ENCODE measurements at places on chromosomes 5 and 9. TPM values are rescaled to one million over a fixed set of nuclear protein-coding genes. Genes with fewer than 3 reads are reported as not detected.

DNA sequence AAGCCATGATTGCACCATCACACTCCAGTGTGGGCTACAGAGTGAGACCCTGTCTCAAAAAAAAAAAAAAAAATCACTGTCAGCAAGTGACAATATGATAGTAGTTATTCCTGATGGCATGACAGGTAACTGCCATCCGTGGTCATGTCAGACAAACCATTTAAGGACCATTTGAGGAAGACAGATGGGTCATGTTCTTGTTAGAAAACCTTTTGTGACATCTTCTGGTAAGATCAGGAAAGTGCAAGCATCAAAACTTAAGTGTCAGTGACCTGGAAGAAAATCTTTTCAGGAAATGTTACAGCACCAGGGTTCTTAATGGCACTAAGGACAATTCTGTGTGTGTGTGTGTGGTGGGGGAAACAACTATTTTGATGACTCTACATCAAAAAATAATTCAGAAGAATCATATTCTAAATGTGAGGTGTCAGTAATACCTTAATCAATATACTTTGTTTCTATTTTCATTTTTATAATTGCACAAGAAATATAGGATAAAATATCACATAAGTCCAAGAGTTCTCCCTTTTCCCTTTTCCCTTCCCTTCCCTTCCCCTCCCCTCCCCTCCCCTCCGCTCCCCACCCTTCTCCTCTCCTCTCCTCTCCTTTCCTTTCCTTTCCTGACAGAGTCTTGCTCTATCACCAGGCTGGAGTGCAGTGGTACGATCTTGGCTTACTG, 17.8 kb downstream of the SLC38A9 start:
- no peaks in the 10 kb centered on the region for H3K27me3 ChIP-seq
- H3K4me1 ChIP-seq: no peaks in the 10 kb centered on the region
- H3K36me3 ChIP-seq: peaks cover 17% of the 10 kb centered on the region
- peak overlapping the region; percentile 2 for H3K27ac ChIP-seq

PGM5 gene
- total RNA-seq: not detected

TMEM252 gene
- not detected for total RNA-seq

PLPP6 gene
- total RNA-seq: 6.3 TPM

SLC6A3 gene
- not detected for total RNA-seq

GRCh38 chr9:3962496-3962895, 337.4 kb downstream of the GLIS3 start:
- H3K36me3 ChIP-seq: peaks cover 6% of the 10 kb centered on the region
- H3K27me3 ChIP-seq: no peaks in the 10 kb centered on the region
- H3K27ac ChIP-seq: no peak overlapping the region
- H3K4me3 ChIP-seq: no peak overlapping the region
- peak; percentile 3 for DNase-seq

PCDHB2 gene
- total RNA-seq: 2.4 TPM

DPH7 gene
- 45.7 TPM for total RNA-seq

GRCh38 chr9:78714576-78714975, 417.7 kb downstream of the PSAT1 start:
- no peaks in the 10 kb centered on the region for H3K4me1 ChIP-seq
- no peak for DNase-seq
- H3K27me3 ChIP-seq: no peaks in the 10 kb centered on the region
- H3K36me3 ChIP-seq: no peaks in the 10 kb centered on the region
- no peak overlapping the region for H3K4me3 ChIP-seq

DNA sequence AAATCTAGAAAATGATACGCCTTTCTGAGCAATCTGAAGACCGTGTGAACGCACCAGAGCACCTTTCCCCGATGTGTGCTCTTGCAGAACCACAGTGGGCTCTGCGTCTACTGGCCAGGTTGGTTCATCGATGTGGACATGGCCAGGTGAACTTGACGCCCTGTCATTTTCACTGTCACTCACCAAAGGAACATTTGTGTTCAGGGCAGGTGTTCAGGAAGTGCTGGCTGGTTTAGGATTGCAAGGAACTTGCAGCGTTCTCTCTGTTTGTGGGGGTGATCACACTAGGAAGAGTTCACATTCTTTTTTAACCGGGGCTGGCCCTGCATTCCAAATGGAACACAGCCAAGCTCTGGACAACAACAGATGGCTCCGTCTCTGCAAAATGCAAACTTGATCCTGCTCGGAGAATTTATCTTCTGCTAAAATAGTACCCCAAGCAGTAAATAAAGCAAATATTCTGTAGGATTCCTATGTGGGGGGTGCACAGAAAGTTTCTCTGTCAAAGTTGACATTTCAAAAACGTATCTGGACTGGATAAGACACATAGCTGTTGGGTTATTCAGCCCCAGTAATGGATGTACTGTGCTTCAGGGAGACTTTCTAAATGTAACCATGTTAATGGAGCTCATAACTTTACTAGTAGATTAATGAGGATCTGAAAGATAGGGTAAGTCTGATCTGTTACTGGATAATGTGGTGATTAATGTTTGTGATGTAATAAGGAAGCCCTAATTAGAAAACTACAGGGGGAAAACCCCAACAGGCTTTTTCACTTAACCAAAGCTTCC, 45.7 kb upstream of the FANCC start:
- no peak overlapping the region for H3K4me3 ChIP-seq
- peaks cover 38% of the 10 kb centered on the region for H3K27me3 ChIP-seq
- H3K27ac ChIP-seq: no peak overlapping the region
- H3K36me3 ChIP-seq: no peaks in the 10 kb centered on the region

- no peak for DNase-seq
- H3K27ac ChIP-seq: no peak overlapping the region
- no peaks in the 10 kb centered on the region for H3K27me3 ChIP-seq
- H3K4me3 ChIP-seq: no peak overlapping the region
These were observed 20.5 kb upstream of the FGFR4 start for GRCh38 chr5:177066224-177066623.

GRCh38 chr9:89484475-89485404, 13.2 kb downstream of the SEMA4D start:
- H3K4me1 ChIP-seq: no peaks in the 10 kb centered on the region
- no peaks in the 10 kb centered on the region for H3K27me3 ChIP-seq
- DNase-seq: no peak

DNA sequence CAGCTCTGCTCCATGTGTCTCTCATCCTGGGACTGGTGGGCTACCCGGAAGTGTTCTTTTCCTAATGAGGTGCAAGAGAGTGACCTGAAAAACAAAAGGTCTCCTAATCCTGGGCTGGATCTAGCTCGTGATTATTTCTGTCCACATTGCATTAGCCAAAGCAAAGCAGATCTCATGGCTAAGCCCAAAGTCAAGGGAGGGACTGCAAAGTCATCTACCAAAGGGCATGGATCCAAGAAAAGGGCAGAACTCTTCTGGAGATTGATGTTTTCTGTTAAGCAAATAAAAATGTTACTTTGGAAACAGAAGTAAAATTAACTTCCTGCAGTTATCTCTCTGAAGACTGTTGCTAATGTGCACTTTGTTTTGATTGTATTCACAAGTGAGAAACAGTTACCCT, 225.2 kb downstream of the CFAP90 start:
- no peak overlapping the region for H3K27ac ChIP-seq
- no peaks in the 10 kb centered on the region for H3K36me3 ChIP-seq
- no peak for DNase-seq
- peaks cover 41% of the 10 kb centered on the region for H3K27me3 ChIP-seq
- H3K4me3 ChIP-seq: no peak overlapping the region
- no peaks in the 10 kb centered on the region for H3K4me1 ChIP-seq
